ENCODE measurements at places on chromosomes 6 and 20. TPM values are rescaled to one million over a fixed set of nuclear protein-coding genes. Genes with fewer than 3 reads are reported as not detected.

- peak; percentile 51 for DNase-seq
Measured at GRCh38 chr20:64049060-64049877, at the start of gene SOX18. Gene SOX18, minus strand, starts transcription at chr20:64049639. Its CDS starts 123 bp downstream, at chr20:64049516.

DNA sequence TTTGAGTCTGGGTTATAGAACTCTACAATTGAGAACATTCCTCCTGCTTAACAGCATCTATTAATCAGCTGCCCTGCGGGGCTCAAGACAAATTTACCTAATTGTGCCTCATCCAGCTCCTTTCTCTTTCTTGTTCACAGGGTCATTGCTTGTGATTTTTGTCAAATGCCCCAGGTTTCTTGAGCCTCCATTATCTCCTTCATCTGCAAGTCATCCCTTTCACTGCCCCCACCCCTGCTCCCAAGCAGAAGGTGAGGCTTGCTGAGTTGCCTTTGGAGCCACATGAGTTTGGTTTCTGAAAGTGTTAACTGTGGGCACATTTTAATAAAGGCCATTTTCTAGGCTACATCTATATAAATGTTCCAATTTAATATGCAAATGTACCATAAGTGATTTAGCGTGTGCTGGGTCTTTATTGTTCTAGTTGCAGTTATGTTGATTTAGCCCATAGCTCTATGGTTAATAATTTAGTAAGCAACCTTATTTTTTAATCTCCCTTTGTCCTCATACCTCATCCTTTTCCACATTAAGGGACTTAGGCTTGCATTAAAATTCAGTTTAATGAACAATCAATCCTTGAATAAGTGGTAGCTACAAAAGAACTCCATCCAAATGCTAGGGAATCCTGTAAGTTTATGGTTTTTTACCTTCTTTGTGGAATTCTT, 56.1 kb downstream of the VSTM2L start:
- DNase-seq = no peak

LINC00237 gene
- not detected for total RNA-seq

FAM83C gene
- not detected for total RNA-seq

DNA sequence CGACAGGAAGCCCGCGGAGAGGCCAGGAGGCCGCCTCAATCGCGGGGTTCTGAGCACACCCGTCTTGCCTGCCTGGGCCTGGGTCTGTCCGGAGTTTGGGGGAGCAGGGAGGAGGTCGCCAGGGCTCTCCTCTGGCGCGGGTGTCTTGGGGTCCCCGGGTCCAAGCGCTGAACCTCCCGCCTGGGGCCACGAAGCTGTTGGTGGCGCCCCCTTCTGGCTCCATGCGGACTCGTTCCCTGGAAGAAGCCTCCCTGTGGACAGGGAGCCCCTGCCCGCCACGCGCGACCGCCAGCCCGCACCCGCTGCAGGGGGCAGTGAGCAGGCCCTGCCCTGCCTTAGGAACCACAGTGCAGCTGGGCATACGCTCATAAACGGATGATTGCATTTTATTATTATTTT, 44.7 kb downstream of the MCUR1 start:
- DNase-seq = peak; percentile 23

GNMT gene
- total RNA-seq = 0.35 TPM

GRCh38 chr20:21936720-21937380, 231.4 kb downstream of the PAX1 start:
- no peak for DNase-seq

HLA-DQB2 gene
- not detected for total RNA-seq

FOXQ1 gene
- not detected for total RNA-seq

GRCh38 chr6:62891065-62891647, 320.1 kb upstream of the FKBP1C start:
- DNase-seq = no peak

GRCh38 chr20:24017458-24017755, 28.8 kb upstream of the GGTLC1 start:
- DNase-seq = no peak

Data from activated naive CD8-positive, alpha-beta T cell treated with anti-CD3 and anti-CD28 coated beads for 36 hours (primary cell).